Omental fat pad (tissue), 4 donors: ENCODE measurements at places on chromosomes 1 and 21.

GRCh38 chr1:192147696-192148095 is 10.6 kb upstream of the RGS18 start:
- no peak for DNase-seq

GRCh38 chr1:83574791-83575190 is 424.1 kb downstream of the TTLL7 start:
- DNase-seq = no peak

DNA sequence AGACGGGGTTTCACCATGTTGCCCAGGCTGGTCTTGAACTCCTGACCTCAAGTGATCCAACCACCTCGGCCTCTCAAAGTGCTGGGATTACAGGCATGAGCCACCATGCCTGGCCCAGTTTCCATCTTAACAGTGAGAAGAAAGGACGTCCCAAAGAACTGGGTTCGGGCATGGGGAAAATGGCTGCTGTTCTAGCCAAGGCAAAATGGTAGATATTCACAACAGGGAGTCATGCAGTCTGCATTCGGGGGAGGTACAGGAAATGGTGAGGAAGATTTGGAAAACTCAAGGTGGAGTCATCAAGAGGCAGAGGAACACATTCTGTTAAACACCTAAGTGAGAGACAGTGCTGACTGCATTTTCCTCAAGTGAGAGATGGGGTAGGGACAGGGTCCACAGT is 4.1 kb upstream of the ATP2B4 start:
- no peak for DNase-seq

GRCh38 chr1:56522680-56523079 is 56.7 kb downstream of the PLPP3 start:
- DNase-seq = no peak

DNA sequence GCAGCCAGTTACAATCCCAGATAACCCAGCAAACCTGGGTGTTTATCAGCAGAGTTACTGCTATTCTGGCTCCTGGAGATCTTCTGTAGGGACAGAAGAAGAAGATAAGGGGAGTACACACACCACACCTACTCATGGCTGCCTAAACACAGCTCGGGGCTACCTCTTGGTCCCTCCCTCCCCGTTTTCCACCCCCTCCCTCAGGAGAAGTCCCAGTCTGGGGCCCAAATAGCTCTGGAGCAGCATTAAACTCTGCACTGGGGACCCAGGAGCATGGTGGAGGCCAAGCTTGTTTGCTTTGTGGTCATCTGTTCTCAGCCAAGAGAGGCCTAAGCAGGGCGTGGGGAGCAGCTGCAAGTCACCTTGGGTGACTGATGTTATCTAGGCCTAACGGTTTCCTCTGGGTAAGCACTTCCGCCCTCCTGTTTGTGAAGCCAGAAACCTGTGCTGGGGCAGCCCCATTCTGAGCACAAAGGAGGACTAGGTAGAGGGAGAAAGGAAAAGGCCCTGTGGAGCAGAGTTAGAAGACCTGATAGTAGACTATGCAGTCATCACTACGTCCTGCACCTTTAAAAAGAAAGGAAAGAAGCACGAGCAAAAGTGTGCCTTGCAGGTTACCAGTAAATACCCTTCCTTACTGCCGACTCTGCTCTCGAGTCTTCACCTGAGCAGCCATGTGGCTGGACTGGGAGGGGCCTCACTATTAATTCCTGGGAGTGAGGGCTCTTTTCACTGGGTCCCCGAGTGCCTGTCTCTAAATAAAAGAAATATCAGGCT is 2.0 kb upstream of the RCSD1 start:
- DNase-seq = no peak

GRCh38 chr21:45547545-45547900 is 5.3 kb upstream of the SLC19A1 start:
- DNase-seq = no peak

DNA sequence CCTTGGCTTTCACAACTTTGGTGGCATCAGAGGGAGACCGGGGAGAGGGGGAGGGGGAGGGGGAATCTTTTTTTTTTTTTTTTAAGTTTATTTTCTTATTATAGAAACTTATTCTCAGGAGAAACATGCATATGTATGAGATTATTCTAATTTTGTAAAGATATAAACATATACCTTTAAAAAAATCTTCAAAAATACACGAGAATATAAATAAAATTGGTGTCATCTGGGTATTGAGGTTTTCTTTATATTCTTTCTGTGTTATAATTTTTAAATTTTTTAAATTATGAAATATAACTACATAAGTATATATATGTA is 18.9 kb upstream of the SNRPE start:
- no peak for DNase-seq

GRCh38 chr1:51000160-51000559 is 30.1 kb downstream of the CDKN2C start:
- no peak for DNase-seq

DNA sequence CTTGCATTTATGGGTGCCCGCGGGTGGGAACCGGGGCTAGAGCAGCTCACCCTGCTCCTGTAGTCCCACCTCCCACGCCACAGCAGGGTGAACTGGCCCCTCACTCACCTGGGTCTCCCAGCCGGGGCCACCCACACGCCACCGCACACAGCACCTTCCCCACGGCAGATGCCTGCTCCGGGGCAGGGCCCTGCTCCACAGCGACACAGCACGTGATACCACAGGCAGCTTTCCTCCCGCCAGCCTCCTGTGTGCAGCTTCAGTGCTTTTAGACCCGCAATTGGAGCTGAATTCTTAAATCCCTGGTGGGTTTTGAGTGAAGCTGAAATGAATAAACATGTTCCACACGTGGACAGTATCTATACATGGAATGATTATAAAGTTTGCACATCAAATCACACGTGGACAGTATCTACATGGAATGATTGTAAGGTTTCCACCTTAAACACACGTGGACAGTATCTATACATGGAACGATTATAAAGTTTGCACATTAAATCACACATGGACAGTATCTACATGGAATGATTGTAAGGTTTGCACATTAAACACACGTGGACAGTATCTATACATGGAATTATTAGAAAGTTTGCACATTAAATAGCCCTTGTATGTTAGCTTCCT is 93.1 kb upstream of the COL6A1 start:
- DNase-seq = no peak

- DNase-seq = no peak
Observed at GRCh38 chr1:17955302-17956285, 152.0 kb upstream of the IGSF21 start.

DNA sequence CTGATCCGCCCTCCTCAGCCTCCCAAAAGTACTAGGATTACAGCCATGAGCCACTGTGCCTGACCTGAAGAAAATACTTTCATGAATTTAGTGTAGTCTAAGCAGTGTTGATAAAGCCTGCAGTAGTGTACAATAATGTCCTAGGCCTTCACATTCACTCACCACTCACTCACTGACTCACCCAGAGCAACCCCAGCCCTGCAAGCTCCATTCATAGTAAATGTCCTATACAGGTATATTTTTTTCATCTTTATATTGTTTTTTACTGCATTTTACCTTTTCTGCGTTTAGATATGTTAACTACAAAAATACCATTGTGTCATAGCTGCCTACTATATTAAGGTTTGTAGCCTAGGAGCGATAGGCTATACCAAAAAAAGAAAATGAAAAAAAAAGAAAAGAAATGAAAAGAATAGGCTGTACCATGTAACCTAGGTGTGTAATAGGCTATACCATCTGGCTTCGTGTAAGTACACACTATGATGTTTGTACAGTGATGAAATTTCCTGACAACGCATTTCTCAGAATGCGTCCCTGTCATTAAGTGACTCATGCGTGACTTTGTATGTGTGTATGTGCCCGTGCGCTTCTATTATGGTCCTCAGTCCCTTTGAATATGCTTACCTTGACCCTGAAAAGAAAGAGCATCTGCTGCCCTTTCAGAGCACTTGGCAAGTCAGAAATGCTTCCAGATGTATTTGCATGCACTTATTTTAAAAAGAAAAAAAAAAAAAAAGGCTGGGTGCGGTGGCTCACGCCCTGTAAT is 9.2 kb upstream of the SLAMF8 start:
- DNase-seq = no peak

- DNase-seq = no peak
Observed at GRCh38 chr1:224629965-224630364, 13.8 kb downstream of the CNIH3 start.

DNA sequence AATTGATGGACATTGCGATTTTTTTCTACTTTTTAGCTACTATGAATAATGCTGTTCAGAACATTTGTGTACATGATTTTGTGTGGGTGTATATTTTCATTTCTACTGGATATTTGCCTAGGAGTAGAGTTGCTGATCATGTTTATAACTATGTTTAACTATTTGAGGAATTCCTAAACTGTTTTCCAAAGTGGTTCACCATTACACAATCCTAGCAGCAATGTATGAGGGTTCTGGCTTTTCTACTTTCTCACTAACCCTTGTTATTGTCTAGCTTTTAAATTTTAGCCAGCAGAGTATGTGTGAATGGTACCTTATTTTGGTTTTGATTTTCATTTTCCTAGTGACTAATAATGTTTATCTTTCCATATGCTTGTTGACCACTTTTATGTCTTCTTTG is 86.2 kb downstream of the ATG4C start:
- DNase-seq = no peak

DNA sequence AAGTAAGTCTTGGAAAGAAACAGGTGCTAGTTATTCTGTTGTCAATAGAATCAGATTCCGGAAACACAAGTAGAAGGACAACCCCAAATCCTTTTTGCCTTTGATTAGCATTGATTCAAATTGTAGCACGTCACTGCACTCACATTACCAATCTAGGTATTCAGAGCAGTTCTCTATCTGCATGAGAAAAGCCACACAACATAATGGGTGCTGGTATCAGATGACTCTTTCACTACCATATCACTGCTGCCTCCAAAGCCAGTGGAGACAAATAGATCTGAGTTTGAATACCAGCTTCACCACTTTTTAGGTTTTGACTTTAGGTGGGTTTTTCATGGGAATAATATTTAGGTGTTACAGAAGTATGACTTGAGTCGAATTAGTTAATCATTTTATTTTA is 38.9 kb downstream of the RTCA start:
- DNase-seq = no peak

DNA sequence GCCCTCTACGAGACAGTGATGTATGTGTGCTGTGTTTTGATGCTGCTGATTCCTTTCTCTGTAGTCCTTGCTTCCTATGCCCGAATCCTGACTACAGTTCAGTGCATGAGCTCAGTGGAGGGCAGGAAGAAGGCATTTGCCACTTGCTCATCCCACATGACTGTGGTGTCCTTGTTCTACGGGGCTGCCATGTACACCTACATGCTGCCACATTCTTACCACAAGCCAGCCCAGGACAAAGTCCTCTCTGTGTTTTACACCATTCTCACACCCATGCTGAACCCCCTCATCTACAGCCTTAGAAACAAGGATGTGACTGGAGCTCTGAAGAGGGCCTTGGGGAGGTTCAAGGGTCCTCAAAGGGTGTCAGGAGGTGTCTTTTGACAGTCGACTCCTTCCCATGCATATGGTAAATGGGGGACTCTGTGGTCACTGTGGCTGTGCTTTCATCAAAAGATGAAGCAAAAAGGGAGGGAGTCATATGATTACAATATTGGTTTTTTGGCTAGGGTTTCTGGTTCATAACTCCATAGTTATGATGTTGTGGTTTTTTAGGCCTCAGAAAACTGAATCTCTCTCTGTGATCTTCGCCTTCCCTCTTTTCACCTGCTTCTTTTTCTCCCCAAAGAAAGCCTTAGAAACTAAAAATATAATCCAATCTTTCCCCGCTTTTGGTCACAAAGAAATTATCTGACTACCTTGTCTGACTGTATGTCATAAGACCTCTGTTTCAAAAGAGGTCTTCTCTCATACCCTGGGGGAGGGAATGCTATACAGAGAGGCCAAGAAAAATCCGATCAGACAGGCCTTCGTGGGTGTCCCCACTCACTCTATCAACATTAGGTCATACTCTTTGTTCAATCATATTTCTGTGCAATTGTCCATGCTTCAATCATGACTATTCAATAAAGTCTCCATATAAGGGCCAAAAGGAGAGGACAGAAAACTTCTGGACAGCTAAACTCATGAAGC is 4.2 kb downstream of the OR2T1 start:
- no peak for DNase-seq

DNA sequence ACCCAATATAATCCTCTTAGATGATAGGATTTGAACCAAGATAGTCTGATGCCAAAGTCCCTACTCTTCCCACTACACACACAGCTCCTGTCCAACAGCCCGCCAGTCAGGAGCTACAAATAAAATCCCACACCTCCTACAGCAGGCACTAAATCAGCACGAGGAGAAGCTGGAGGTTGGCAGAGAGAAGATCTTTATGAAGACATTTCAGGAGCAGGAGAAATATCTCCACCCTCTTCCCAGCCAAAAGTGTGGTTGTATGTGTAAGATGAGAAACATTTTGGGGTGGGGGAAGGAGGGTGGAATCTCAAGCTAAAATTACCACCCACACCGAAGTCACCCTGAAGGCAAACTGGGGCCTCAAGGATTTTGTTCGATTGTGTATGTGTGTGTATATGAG is 54.5 kb downstream of the PLXNA2 start:
- no peak for DNase-seq

- no peak for DNase-seq
Observed at GRCh38 chr1:37666241-37666867, 26.0 kb upstream of the CDCA8 start.

DNA sequence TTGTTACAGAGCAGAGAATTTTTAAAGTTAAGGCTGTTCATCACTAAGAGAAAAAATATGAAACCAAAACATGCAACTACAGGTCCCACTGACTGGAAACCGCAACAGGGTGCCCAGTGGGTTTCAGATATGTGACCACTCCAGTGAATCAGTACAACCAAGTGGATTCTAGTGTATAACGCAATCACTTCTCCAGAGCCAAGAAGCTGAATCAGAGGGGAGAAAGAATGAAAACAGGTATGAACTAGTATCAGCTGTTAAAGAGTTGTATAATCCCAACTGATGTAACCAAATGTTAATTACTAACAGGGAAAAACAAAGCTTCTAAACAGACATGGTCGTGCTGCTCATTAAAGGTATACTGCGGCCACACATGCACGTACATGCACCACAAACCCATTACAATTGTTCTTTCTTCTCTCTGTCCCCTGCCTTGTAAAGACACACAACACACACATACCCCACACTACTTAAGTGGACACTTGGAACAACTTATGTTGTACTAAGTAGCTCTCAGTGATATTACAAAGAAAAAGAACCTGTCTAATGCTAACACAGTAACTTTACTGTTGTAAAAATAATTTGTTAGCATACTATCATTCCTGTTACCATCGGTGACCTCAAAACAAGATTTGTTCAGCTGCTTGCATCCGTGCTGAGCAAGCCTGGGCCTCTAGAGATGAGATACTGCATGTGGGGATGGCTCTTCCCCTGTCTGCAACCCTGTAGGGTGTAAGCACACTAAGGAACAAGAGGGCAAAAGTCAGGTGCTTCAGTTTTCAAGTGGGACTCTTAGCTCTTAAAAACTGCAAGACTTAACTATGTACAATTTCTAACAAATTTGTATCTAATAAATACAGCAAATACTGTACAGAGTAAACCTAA is 74.2 kb downstream of the PTPN14 start:
- no peak for DNase-seq

GRCh38 chr1:2229911-2230731 is 2.0 kb downstream of the SKI start:
- DNase-seq = no peak

DNA sequence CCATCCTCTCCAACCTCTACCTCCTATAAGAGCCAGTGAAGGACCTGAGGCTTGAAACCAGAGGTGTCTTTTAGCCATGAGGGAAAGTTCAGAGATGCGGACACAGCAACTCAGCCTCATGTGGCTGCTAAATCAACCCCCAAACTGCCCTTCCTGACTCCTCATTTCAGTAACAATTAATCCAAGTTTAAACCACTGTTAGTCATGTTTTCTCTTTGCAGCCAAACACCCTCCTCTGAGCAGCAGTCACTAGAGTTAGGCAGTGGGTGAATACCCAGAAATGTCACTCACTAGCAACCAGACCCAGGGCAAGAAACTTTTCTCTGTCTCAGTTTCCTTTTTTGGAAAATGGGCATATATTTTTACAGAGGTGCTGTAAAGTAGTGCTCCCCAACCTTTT is 71.2 kb downstream of the KCNJ15 start:
- DNase-seq = no peak
